T-helper 2 cell treated with Interferon-gamma antibody and Interleukin-4, amounts not matched to agents 100 ng/mL and 5 ng/mL, for 36 hours (primary cell): ENCODE measurements at places on chromosomes 5 and 9. TPM values are rescaled to one million over a fixed set of nuclear protein-coding genes. Genes with fewer than 3 reads are reported as not detected.

SH3PXD2B gene
- total RNA-seq: 0.14 and 0.27 TPM in 2 replicates

SPINK7 gene
- not detected in 2 replicates for total RNA-seq

CCNO gene
- not detected in 2 replicates for total RNA-seq

ANKRD31 gene
- total RNA-seq: 0.16 and 0.18 TPM in 2 replicates

FSTL4 gene
- not detected in 2 replicates for total RNA-seq

CDH6 gene
- total RNA-seq: not detected in 2 replicates

SOHLH1 gene
- total RNA-seq: not detected in 2 replicates

SNCB gene
- not detected in 2 replicates for total RNA-seq

NR3C1 gene
- total RNA-seq: 50.7 and 51.2 TPM in 2 replicates

HRH2 gene
- 15.9 and 16.4 TPM in 2 replicates for total RNA-seq

DIPK1B gene
- 1.1 and 1.3 TPM in 2 replicates for total RNA-seq

DNAI1 gene
- total RNA-seq: not detected in 2 replicates

SPATA31E1 gene
- total RNA-seq: not detected in 2 replicates

SLC22A4 gene
- 0.25 and 0.30 TPM in 2 replicates for total RNA-seq

PLPP7 gene
- not detected in 2 replicates for total RNA-seq

OTP gene
- not detected in 2 replicates for total RNA-seq

FBN2 gene
- not detected in 2 replicates for total RNA-seq

TOR2A gene
- total RNA-seq: 23.4 and 24.7 TPM in 2 replicates

IFNA21 gene
- not detected in 2 replicates for total RNA-seq

C5 gene
- 1.5 and 2.5 TPM in 2 replicates for total RNA-seq
